ENCODE measurements at places on chromosomes 4 and X.

DNA sequence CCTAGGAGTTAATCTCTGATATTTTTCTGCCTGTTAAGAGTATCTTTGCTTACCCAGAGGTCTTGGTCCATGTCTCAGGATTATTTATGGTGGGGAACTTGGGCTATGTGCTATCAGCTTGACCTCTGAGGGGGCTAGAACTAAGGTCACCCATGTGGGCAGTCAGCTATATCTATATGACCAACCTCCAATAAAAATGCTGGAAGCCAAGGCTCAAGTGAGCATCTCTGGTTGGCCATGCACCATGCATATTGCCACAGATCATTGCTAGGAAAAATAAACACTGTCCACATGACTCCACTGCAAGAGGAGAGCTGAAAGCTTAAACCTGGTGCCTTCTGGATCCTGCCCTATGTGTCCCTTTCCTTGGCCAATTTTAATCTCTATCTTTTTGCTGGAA, 196.5 kb upstream of the SLC7A11 start:
- no peak for DNase-seq

GRCh38 chr4:75698162-75698962, 25.2 kb upstream of the G3BP2 start:
- DNase-seq, result no peak

DNA sequence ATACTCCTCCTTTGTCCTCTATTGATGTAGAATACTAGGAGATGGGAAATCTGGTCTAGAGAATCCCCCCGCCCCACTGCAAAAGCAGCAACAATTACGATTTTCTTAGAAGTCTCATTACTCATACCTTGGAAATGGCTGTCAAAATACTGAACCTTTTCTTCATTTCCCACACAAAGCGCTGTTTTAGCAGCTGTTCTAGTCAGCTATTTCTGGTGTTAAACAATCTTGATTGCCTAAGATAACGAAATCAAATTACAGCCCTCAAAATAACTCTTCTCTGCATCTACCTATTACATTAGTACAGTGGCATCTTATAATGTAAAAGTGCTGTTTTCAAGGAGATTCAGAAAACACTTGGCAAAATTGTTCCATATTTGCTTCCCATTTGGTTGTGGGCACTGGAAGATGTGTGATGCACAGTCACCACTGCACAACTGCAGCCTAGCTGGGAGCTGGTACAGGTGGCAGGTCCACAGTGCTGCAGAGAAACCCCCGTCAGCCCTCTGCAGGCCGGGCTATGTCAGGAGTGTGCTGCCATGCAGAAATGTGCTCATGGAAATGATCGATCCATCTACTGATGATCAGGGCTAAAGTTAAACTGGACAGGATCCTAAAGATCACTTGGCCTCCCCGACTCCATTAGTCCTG, 50.4 kb downstream of the TBC1D9 start:
- no peak for DNase-seq

GRCh38 chr4:66516940-66517339, 846.7 kb upstream of the EPHA5 start:
- no peak for DNase-seq

DNA sequence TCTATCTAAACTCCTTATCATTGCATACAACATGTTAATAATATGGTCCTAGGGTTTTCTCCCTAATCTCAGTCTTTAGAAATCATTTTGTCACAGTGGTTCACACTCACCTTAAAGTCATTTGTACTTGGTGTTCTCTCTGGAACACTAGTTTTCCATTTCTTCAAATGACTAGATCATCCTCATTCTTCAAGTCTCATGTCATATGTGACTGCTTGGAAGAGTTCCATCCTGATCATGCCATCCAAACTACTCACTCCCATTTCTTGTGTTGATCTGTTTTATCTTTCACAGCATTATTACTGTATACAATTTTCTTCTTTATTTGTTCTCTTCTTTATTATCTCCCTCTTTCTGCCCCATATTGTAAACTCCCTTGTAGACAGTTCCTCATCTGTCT, 66.5 kb downstream of the HTR2C start:
- no peak for DNase-seq

- no peak for DNase-seq
These were observed 39.2 kb downstream of the CLCN4 start for GRCh38 chrX:10195947-10196346.

- no peak for DNase-seq
These were observed 35.0 kb downstream of the CLDN2 start for GRCh38 chrX:106955004-106955772.

- no peak for DNase-seq
These were observed 598.1 kb upstream of the MAGEB2 start for GRCh38 chrX:29617276-29617675.

GRCh38 chr4:148239494-148239985, 202.7 kb downstream of the NR3C2 start:
- no peak for DNase-seq

- DNase-seq, result no peak
These were observed 182.1 kb downstream of the SCFD2 start for GRCh38 chr4:53183754-53184153.

DNA sequence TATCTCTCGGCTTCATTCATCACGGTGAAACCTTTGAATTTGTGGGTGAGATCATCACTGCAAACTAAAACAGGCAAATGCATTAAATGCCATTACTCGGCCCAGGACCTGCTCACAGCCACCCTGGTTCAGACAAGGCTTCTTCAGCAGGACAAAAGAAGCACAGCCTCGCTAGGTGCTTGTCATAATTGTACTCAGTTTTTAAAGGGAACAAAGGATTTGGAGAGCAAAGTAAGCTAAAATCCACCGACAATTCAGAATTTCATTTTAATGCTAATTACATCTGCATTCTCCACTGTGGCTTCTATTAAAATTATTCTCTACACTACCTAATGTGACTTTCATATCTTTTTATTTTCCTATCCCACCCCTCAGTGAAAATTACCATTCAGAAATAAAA, 57.0 kb downstream of the PCYT1B start:
- DNase-seq, result no peak

- no peak for DNase-seq
These were observed 186.9 kb downstream of the FRMPD4 start for GRCh38 chrX:12325171-12325570.

Measured in hippocampal formation (tissue), 2 donors.